ENCODE measurements at places on chromosomes 16 and 17. TPM values are rescaled to one million over a fixed set of nuclear protein-coding genes. Genes with fewer than 3 reads are reported as not detected.

- H3K4me3 ChIP-seq, result no peak overlapping the region
- H3K27me3 ChIP-seq, result peaks cover 3% of the 10 kb centered on the region
- peaks cover 30% of the 10 kb centered on the region for H3K36me3 ChIP-seq
Measured at GRCh38 chr17:78223765-78224164, 7.7 kb upstream of the TMEM235 start.

DNA sequence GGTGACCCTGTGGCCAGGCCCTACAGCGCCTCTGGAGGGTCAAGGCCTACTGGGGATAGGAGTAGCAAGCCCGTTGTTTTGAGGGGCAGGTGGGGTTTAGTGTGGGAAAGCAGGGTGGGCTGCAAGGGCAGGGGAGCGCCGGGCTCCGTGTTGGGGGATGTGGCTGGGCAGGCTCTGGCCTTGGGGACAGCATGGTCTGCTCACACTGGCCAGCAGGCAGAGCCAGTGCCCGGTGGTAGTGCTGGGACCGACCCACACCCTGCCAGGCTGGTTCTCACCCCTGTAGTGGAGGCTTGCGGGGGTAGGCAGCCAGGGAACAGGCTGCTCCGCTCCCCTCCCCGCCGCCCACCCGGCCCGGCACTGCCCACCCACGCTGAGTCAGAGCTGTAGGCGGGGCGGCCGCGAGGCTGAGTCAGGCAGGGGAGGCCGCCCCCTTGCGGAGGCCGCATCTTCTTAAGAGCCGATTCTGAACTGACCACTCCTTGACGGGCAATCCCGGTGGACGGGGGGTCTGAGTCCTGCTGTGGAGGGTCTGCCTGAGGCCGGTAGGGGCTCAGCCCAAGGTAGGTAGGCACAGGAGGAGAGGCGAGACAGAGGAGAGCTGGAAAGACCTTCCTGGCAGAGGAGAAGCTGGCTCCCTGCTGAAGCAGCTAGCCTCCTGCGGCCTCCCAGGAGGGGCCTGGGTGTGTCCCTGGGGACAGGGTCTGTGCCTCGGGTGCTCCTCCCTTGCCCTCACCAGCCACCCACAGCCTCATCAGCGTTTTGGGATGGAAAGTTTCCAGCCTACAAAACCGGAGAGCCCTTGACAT is 62.4 kb downstream of the BAIAP2 start:
- no peak overlapping the region for H3K27ac ChIP-seq
- no peaks in the 10 kb centered on the region for H3K27me3 ChIP-seq
- DNase-seq, result peak; percentile 75
- H3K4me3 ChIP-seq, result no peak overlapping the region
- peaks cover 45% of the 10 kb centered on the region for H3K4me1 ChIP-seq

- no peaks in the 10 kb centered on the region for H3K36me3 ChIP-seq
- H3K27me3 ChIP-seq, result no peaks in the 10 kb centered on the region
- H3K4me3 ChIP-seq, result no peak overlapping the region
- H3K27ac ChIP-seq, result no peak overlapping the region
- no peak for DNase-seq
Measured at GRCh38 chr16:9031107-9031506, 60.3 kb upstream of the HAPSTR1 start.

- no peak overlapping the region for H3K27ac ChIP-seq
- H3K4me1 ChIP-seq, result no peaks in the 10 kb centered on the region
- H3K27me3 ChIP-seq, result no peaks in the 10 kb centered on the region
Measured at GRCh38 chr17:49836111-49837030, 11.5 kb downstream of the TAC4 start.

The GUCY2D gene
- not detected for total RNA-seq

The SEZ6 gene
- not detected for total RNA-seq

The HASPIN gene
- total RNA-seq, result 22.0 TPM

The TNP2 gene
- total RNA-seq, result not detected
